ENCODE measurements at places on chromosomes 4 and X. TPM values are rescaled to one million over a fixed set of nuclear protein-coding genes. Genes with fewer than 3 reads are reported as not detected.

DNA sequence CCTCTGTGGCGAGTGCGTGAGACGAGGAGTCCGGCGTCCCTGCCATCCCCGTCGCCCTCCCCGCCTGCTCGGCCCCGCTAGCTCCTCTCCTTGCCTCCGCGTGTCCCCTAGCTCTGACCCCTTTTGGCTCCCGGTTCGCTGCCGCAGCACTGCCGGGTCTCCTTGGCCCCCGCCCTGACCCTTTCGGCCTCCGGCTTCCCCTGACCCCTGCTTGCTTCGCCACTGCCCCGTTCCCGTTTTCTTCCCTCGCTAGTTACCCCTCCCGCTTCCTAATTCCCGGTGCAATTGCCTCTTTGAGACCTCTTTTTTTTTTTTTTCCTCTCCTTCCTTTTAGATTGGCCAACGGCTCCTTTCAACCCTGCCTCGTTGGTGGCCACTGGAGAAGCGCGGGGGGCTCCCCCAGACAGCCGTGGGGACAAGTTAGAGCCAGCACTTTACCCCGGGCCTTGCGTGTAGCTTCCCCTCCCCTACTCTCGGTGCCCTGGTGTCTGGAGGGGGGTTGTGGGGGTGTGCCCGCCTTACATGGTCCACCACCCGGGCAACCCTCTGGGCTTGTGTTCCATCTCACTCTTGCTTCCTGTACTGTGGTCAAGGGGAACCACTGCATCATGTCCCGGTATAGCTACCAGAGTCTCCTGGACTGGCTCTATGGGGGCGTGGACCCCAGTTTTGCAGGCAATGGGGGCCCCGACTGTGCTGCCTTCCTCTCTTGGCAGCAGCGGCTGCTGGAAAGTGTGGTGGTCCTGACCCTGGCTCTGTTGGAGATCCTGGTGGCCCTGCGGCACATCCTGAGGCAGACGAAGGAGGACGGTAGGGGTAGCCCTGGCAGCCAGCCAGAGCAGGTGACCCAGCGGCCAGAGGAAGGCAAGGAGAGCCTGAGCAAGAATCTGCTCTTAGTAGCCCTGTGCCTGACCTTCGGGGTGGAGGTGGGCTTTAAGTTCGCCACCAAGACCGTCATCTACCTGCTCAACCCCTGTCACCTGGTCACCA, 548 bp downstream of the TMEM164 start:
- H3K27ac ChIP-seq: peak overlapping the region; percentile 78
- peak overlapping the region; percentile 92 for H3K4me3 ChIP-seq
- H3K36me3 ChIP-seq: peaks cover 6% of the 10 kb centered on the region
- no peaks in the 10 kb centered on the region for H3K27me3 ChIP-seq
- H3K4me1 ChIP-seq: peaks cover 21% of the 10 kb centered on the region
- no peak for DNase-seq

DNA sequence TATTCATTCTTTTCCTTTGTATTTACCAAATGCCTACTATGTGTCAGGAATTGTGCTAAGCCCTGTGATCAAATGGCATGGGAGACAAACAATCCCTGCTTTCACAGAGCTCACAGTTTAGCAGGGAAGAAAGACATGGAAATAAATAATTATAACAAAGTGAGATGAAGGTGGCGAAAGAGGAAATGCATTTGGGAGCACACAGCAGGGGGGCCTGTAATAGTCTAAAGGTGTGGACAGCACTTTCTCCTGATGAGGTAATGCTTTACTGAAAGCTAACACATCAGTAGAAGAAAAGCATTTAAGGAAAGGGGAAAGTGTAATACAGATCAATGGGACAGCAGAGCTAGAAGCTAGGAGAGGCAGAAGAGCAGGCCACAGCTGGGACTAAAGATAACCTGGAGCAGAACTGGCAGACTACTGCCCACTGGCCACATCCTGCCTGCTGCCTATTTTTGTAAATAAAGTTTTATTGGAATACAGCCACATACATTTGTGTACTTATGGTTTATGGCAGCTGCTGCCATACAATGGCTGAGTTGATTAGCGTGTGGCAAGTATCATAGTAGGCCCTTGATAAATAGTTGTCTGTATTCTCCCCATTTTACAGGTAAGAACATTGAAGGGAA, 67.1 kb upstream of the TAPT1 start:
- H3K4me1 ChIP-seq: peaks cover 4% of the 10 kb centered on the region
- H3K4me3 ChIP-seq: no peak overlapping the region
- H3K27me3 ChIP-seq: no peaks in the 10 kb centered on the region
- no peak for DNase-seq
- H3K27ac ChIP-seq: no peak overlapping the region
- H3K36me3 ChIP-seq: no peaks in the 10 kb centered on the region

- H3K27ac ChIP-seq: no peak overlapping the region
- H3K27me3 ChIP-seq: no peaks in the 10 kb centered on the region
- H3K4me3 ChIP-seq: no peak overlapping the region
- H3K4me1 ChIP-seq: no peaks in the 10 kb centered on the region
Measured at GRCh38 chr4:62548108-62548524, 1348.0 kb downstream of the ADGRL3 start.

PHOX2B gene
- total RNA-seq: not detected

GRCh38 chrX:42107495-42108488, 184.4 kb upstream of the CASK start:
- DNase-seq: no peak
- no peak overlapping the region for H3K4me3 ChIP-seq
- H3K36me3 ChIP-seq: no peaks in the 10 kb centered on the region
- H3K4me1 ChIP-seq: peaks cover 2% of the 10 kb centered on the region
- H3K27me3 ChIP-seq: no peaks in the 10 kb centered on the region
